Esophagus muscularis mucosa (tissue), 4 donors: ENCODE measurements at places on chromosomes 5 and 9. TPM values are rescaled to one million over a fixed set of nuclear protein-coding genes. Genes with fewer than 3 reads are reported as not detected.

F2RL1 gene
- total RNA-seq, result 1.3 TPM

EFNA5 gene
- total RNA-seq, result 2.8 TPM

PHF24 gene
- 0.75 TPM for total RNA-seq

DDX4 gene
- total RNA-seq, result not detected

ZNF658 gene
- total RNA-seq, result 5.3 TPM

NRG2 gene
- 2.8 TPM for total RNA-seq

CTNNAL1 gene
- 88.9 TPM for total RNA-seq

DNA sequence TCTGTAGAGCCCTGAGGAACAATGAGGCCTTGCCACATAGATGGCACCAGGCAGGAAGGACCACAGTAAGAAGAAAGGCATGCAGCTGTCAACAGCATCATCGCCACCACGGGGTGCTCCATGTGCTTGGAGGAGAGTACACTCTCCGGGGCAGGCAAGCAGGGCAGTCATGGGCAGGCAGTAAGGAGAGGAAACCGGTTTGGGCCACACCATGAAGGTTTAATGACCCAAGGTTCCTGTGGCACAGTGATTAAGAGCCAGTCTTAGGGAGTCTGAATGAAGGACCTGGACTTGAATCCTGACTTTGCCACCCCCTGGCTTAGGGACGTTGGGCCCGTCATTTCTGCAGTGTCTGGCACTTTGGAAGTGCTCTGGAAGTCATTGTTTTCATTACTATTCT is 80.6 kb upstream of the ZBTB43 start:
- peak; percentile 82 for DNase-seq

DNA sequence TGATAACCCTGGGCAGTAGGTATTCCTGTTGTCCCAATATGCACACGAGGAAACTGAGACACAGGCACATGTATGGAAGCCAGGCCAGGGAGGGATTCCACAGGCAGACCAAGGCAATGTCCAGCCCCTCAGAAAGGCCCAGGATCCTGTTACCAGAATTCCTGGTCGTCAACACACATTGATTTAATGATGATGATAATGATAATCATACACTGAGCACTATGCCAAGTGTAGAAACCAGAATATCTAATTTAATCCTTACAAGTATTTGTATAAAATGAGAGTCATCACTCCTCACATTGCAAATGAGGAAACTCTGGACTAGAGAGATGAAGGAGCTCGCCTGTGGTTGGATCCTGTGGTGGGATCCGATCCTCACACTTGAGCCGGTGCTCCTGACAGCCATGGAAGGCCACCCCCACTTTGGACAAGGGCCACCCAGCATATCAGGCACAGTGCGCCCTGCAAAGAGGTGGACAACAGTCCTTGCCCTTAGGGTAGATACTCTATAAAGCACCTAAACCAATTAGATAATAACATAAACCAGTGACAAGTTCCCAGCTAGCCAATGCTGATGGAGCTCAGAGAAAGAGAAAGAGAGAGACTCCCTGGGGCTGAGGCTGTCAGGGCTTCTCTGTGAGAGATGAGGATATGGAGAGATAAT is 185.3 kb downstream of the SLIT3 start:
- no peak for DNase-seq

GRCh38 chr5:161302559-161302958 is 244.0 kb downstream of the GABRB2 start:
- DNase-seq, result no peak

GRCh38 chr9:89411759-89412158 is 86.2 kb downstream of the SEMA4D start:
- no peak for DNase-seq

GRCh38 chr9:113578882-113579282 is 115.4 kb downstream of the RGS3 start:
- peak; percentile 94 for DNase-seq

DNA sequence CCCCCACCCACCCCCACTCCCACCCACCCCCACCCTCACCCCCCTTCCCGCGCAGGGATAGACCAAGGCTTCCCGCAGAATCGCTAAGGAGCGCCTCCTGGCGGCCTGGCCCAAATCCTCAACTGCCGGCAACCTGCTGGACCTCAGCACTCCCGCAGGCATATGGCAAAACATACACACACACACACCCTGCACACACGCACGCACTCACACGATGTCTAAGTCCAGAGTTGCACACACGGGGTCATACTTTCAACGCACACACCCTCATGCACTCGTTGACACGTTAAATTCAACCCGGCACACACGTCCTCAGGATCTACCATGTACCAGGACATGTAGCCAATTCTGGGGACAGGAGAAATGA is 1.7 kb downstream of the CPLX2 start:
- no peak for DNase-seq

- DNase-seq, result no peak
These were observed 15.4 kb downstream of the TRAF2 start for GRCh38 chr9:136901516-136902258.

DNA sequence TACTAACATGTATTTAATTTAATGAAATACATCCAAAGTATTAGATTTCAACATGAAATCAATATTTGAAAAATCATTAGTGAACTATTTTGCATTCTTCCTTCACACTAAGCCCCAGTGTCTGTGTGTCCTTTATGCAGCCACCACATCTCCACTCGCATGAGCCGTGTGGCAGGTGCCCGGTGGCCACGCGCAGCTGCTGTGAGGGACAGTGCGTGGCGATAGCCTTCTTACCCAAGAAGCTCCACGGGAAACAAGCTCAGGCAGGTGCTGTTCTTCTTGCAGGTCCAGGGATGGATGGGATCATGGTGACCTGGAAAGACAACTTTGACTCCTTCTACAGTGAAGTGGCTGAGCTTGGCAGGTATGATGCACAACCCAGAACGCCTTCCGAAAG is 79.3 kb upstream of the OTULINL start:
- no peak for DNase-seq

GRCh38 chr5:60535198-60535597 is 164.8 kb downstream of the DEPDC1B start:
- no peak for DNase-seq

GRCh38 chr5:65913519-65913918 is 12.9 kb upstream of the ERBIN start:
- DNase-seq, result no peak

- DNase-seq, result no peak
These were observed 51.2 kb downstream of the MRPS27 start for GRCh38 chr5:72268753-72269410.

- peak; percentile 55 for DNase-seq
These were observed 31.6 kb downstream of the S1PR3 start for GRCh38 chr9:89022902-89023301.

DNA sequence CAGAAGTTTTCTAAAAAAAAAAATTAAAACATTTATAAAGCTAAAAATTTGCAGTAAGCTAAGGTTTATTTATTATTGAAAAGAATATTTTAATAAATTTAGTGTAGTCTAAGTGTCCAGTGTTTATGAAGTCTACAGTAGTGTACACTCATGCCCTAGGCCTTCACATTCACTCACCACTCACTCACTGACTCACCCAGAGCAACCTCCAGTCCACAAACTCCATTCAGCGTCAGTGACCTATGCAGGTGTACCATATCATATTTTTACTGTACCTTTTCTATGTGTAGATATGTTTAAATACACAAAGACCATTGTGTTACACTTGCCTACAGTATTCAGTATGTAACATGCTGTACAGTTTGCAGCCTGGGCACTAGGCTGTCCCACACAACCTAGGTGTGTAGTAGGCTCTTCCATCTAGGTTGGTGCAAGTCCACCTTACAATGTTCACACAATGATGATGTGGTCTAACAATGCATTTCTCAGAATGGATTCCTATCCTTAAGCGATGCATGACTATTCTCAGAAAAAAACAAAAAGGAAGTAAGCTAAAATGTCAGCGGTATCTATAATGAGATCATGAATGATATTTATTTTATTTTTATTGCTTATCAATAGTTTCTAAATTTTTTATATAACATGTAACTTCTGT is 336.7 kb downstream of the AGTPBP1 start:
- no peak for DNase-seq

DNA sequence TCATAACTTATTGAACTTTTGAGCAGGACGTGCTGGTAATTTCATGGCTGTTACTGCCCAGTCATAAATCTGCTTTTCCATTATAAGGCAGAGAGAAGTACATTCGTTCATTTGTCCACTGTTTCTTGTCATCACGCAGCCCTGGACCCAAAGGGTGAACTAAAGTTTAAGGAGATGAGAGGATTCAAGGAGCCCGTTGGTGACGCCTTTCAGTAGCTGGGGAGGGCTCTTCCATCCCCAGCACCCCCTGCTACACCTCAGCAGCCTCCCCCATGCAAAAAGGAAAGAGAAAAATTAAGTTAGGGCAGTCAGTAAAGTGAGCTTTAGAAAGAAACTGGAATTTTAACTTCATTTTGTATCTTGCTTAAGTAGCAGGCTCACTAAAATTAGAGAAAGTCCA is 2.9 kb downstream of the FOXE1 start:
- DNase-seq, result no peak

DNA sequence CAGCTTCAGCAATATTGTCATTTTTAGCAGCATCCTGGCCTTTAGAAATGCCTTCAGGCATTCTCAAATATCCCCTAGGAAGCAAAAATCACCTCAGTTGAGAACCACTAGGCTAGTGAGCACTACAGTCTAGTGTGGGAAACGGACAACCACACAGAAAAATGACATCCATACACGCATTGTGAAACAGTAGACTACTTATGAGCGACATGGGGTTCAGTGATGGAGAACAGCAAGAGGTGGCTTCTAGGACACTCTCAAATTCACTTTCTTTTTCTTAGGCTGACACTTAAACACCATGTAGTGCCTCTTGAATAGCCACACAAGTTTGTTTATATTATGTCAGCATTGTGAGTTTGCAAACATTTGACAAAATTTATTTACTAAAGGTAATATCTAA is 203.0 kb downstream of the KDM4C start:
- no peak for DNase-seq

DNA sequence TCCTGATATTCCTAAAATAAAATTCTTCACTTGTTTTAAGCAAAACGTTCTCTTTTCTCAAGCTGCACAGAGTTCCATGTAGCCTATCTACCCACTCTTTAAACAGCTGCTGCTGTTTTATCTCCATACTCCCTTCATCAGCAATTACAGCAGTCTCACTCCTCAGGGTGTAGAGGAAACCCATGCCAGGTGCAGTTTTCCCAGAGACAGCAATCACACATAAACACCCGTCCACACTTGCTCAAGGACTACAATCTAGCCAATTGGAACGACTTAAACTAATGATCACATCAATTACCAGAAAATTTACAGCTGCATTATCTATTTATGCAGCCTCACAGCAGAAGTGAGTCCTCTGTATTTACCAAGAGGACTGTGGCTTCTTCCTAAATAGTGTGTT is 141.7 kb downstream of the HTR1A start:
- no peak for DNase-seq

DNA sequence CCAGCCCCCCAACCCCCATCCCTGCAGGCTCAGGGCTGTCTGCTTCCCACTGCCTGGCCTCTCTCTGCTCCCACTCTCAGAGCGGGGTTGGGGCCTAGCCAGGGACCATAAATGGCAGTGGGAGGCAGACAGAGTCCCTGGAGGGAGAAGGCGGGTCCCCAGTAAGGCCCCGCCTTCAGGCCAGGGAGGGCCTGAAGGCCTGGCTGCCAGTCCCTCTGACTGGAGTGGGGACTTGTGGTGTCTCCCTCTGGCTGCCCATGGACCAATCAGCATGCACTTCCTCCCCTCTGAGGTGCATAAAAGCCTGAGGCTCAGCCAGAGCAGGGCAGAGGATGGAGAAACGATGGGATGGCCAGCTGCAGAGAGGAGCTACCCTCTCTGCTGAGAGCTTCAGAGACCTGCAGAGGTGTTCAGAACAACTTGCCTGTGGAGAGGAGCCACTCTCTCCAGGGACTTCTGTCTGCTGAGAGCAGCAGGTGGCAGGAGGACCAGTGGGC is 2.7 kb upstream of the BTNL9 start:
- peak; percentile 89 for DNase-seq

GRCh38 chr5:1162751-1163150 is 38.6 kb upstream of the SLC6A19 start:
- DNase-seq, result no peak

DNA sequence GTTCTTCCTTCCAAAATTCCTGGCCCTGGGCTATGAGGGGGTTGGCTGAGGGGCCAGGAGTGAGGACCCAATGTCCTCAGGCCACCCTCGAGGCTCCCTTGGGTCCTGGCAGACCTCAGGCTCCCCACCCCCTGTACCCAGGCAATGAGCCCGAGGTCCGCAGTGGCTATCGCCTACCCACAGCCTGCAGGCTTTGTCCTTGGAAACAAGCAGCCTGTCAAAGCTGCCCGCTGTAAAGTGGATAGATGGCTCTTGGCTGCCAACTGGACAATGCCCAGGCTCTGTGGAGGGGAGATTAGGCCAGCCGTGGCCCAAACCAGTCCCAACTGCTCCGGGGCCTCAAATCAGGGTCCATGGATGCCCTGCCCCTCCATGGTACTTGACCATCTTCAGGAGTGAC is 2.2 kb upstream of the ADGRD2 start:
- DNase-seq, result no peak

GRCh38 chr5:14410394-14411201 is 171.0 kb upstream of the OTULINL start:
- no peak for DNase-seq
